ENCODE measurements at places on chromosomes 1 and 21.

DNA sequence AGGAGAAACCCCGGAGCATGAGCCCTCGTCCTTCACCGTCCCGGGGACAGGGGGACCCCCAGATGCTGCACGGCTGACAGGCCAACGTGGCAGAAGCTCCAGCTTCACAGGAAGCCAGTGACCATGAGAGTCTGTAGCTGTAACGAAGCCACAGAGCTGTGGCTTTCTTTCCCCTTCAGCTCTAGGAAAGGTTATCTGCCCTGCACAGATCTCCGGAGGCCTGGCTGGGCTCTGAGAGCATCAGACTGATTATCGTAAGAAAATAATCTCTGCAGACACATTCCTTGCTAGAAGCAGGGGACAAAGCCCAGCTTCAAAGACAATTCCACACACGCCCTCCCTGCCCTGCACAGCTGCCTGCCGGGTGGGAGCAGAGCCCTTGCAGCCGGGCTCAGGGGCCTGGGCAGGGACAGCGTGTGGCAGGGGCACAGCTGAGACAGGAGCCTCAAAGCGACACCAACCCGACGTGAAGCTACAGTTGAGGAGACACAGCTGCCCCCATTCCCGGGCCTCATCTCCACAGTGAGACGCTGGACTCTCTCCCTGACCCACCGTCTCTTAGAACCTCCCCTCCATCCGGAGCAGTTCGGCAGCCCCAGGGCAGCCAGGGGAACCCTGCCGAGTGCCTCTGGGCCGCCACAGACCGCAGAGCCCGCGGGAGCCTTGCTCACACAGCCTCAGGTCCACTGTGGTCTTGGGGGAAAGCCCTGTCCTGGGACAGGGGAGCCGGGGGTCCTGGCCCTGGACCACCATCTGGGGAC is 30.6 kb downstream of the POFUT2 start:
- no peak for DNase-seq

- DNase-seq: no peak
Measured at GRCh38 chr1:48558366-48558765, 86.4 kb upstream of the SPATA6 start.

- no peak for DNase-seq
Measured at GRCh38 chr21:33700491-33700890, 58.2 kb downstream of the ITSN1 start.

- no peak for DNase-seq
Measured at GRCh38 chr1:238960071-238960470, 426.3 kb upstream of the CHRM3 start.

DNA sequence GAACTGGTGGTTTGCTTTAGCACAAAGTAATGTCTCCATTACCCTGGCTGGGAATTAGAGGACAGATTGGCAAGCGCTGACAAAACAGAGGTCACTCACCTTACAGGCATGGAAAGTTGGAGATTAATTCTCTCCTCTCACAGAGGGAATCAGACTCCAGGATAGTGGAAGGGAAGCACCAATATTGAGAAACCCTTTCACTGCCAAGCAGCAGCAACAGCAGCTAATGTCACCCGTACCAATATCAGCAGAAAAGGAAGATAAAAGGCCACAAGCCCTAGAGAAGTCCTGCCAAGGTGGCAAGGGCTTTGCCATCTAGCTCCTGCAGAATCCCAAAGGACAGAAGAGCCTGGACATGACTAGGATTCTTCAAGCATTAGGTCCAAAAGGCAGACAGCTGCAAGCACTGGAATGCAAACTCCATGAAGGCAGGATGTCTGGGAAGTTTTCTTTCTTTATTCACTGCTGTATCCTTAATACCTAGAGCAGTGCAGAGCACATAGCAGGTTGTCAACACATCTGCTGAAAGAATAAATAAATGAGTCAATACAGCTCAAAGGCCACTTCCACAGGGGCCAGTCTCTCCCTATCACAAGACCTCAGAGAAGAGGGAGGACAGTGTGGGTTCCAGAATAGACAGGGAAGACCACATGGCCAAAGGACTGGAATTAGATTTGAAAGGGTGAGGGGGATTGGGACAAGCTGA is 57.2 kb downstream of the ERI3 start:
- no peak for DNase-seq

- DNase-seq: no peak
Measured at GRCh38 chr1:247409869-247410544, 6.0 kb upstream of the NLRP3 start.

GRCh38 chr1:18479454-18479853 is 1.3 kb upstream of the KLHDC7A start:
- DNase-seq: no peak

GRCh38 chr1:215276582-215276981 is 194.0 kb downstream of the KCNK2 start:
- DNase-seq: no peak
